ENCODE measurements at places on chromosomes 7 and 10.

- DNase-seq, result no peak
Observed at GRCh38 chr10:129932751-129933433, 31.2 kb downstream of the EBF3 start.

- no peak for DNase-seq
Observed at GRCh38 chr10:79411546-79412495, 33.6 kb downstream of the ZCCHC24 start.

GRCh38 chr10:90373911-90374310 is 483.9 kb downstream of the HTR7 start:
- DNase-seq, result no peak

DNA sequence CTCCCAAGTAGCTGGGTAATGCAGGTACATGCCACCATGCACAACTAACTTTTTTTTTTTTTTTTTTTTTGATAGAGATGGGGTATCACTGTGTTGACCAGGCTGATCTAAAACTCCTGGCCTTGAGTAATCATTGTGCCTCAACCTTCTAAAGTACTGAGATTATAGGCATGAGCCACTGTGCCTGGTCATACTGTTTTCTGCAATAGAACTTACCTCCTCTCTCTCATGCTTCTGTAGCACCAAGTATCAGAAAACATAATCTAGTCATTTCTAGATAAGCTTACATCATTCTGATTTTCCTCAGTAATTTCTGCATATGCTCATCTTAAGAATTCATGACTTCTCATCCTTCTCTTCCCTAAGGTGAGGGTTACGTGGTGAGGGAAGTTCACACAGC is 210.0 kb downstream of the IMMP2L start:
- DNase-seq, result no peak

DNA sequence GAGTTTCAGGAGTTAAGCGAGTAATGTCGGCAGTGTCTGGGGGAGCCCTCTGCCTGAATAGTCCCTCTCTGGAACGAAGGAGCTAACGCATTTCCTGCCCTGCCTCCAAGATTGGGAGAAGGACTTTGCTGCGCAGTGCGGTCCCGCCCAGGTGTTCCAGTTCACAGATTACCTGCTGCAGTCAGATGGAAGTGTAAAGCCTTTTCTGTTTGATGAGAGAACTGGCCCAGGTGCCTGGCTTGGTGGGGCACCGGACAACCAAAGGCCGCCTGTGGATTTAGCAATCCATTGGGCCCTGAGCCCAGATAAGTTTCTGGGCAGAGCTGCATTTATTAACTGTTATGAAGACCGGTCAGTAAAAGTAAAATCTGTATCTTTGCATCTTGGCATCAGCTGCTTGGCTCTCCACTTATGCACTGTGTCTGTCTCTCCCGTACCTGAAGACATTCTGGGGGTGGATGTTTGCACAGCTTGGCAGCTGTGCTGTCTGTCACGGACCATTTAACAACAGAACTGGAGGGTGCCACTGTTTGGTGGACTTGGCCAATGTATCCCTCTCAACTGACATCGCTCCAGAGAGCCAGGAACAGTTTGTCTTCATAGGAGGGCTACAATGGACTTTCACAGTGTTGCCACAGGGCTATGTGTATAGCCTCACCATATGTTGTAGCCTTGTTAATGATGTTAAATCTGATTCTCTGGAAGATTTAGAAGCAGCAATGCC is 654.7 kb upstream of the ZWINT start:
- no peak for DNase-seq

- DNase-seq, result no peak
Observed at GRCh38 chr10:124077208-124077993, 16.0 kb downstream of the CHST15 start.

DNA sequence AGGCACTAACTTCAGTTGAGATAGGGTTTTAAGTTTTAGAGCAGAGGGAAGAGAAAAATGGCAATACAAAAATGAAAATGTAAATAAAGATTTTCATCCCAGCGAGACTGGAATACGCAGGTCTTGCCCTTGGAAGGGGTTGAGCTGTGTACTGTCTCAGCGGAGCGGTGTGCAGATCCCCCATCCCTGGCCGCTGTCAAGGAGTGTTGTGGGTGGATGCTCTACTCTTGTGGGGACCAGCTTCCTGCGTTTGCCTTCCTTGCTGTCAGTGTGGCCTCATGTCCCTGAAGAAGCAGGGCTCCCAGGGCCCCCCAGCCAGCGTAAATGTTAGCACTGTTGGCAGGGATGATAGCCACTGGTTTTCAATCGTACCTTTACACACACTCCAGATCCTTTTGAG is 249.7 kb upstream of the PITRM1 start:
- DNase-seq, result no peak

- DNase-seq, result no peak
Observed at GRCh38 chr7:49099587-49100326, 175.4 kb downstream of the CDC14C start.

DNA sequence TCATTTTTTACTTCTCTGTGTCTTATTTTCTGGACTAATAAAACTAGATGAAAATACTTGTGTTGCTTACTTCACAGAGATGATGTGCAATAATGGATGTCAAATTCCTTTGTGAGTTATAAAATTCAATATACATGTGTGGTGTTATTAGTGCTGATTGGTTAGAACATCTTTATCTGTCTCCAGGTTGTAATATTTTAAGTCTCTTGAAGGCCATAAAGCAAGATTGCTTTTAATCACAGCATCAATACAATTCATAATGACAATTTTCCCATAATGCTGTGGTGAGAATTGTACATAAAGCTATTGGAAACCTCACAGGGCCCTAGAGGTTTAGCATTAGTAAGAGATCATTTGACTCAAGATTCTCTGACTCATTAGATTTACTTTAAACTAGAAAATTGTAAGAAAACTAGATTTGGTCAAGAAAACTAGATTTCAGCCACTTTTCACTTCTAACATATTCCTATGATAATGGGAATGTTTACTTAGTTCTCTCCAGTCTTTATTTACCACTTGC is 963.7 kb downstream of the REEP3 start:
- no peak for DNase-seq

DNA sequence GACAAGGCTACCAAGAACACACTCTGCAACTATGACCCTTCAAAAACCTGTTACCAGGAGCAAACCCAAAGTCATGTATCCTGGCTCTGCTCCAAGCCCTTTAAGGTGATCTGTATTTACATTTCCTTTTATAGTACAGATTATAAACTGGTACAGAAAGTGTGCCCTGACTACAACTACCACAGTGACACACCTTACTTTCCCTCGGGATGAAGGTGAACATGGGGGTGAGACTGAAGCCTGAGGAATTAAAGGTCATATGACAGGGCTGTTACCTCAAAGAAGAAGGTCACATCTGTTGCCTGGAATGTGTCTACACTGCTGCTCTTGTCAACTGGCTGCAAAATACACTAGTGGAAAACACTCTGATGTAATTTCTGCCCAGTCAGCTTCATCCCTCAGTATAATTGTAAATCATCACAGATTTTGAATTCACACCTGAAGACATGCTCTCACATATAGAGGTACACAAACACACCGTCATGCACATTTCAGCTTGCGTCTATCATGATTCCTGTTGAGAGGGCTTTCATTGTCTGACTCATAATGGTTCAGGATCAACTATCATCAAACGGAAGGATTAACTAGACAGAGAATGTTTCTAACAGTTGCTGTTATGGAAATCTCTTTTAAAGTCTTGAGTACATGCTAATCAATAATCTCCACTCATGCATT is 318.3 kb downstream of the NXPH1 start:
- DNase-seq, result no peak

DNA sequence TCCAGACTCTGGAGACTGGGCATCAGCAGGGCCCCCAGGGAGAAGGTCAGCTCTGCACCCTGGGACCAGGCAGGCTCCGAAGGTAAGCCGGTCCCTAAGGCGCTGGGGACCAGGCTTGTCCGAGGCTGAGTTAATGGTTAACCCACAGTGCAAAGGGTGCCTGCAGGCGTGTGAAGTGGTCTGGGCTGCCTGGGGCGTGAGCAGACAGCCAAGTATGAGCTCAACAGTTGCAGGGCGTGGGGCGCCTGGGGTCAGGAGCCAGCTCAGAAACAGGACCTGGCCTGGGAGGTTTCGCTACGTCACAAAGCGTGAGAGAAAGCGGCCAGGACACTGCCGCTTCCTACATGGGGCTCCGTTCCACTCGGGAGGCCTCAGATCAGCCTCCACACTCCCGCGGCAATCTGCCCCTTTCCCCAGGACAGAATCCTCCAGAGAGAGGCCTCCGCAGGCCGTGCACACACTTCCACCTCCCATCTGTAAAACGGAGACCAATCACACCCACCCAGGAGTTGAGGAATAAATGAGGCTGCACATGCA is 16.0 kb downstream of the PDGFA start:
- DNase-seq, result no peak

DNA sequence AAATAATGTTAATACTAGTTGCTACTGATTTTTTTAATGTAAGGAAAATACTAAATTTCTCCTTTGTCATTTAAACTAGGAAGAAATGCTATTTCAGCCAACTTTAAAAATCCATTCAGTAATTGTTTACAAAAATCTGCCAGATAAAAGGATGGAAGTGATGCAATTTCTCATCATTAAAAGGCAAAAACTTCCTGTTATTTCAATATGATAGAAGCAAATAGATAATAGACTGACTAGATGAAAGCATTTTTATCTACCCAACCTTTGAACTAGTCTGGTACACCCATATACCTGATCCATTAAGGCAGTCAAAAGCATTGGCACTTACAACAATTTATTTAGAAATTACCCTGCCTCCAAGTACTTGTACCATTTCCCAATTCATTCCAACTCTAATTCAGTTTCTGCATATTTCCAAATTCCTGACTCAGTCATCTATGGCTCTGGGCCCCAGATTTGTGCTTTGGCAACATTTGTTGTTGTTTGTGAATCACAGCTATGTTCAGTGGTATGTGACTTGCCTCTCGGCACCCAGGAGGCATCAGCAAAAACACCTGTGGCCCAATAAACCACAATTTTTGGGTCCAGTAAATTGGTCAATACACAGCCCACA is 482.6 kb upstream of the SEMA3A start:
- no peak for DNase-seq

- DNase-seq, result no peak
Observed at GRCh38 chr10:115772606-115773005, 500.4 kb downstream of the GFRA1 start.

DNA sequence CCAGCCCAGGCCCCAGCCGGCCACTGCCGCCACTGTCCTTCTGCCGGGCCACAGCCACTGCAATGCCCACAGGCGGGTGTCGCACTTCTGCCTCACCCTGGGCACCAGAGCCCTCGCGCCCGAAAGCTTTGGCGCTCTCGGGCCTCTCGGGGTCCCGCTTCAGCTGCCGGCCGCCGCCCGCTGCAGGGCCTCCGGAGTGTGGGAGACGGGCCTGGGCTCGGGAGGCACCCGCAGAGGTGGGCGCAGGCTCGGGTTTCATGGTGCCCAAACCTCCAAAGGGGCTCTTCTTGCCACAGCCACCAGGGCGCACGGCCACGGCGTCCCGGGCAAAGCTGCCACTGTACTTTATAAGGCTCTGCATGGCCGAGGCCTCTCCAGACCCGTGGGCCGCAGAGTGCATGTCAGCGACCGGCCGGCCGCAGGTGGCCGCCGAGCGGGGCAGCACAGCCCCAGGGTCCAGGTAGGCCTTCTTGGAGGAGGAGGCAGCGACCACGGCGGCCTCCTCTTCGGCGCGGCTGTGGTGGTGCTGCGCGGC is 35.9 kb downstream of the TNRC18 start:
- DNase-seq, result no peak

DNA sequence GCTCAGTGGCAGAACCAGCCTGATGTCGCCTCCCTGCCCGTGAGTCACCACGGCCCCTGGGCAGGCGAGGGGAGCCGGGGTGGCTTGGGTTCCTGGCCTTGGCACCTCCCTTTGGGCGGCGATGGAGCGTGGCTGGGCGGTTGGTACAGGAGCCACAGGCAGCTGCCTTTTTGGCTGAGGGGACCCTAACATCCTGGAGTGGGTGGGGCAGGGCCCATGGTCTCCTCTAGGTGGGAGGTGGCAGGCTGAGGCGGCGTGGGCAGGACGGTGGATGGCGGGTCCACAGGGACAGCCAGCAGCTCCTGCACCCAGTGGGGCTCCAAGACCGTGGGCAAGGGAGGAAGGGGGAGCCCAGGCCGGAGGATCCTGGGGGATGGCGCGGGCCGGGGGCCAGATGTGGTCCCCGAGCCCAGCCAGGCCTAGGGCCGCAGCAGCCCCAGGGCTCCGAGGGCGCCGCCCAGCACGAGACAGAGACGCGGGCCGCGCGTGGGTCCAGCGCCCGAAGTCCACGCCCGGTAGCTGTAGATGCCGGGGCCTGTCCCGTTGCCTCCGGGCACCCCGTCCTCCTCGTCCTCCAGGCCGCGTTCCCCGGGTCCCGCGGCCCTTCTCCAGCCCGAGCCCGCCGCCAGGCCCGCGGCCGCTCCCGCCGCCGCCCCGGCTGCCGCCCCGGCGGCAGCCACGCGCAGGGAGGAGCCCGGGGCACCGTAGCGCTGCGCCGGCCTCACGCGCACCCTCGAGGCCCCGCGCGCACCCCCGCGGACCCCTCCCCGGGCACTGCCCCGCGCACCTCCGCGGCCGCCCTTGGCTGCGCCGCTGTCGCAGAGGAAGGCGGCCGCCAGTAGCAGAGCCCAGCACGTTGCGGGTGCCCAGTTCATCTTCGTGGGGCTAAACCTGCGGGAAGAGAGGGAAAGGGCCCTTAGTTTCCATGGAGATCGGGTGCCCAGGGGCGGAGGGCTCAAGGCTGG is 1.3 kb downstream of the SPRN start:
- DNase-seq, result no peak

DNA sequence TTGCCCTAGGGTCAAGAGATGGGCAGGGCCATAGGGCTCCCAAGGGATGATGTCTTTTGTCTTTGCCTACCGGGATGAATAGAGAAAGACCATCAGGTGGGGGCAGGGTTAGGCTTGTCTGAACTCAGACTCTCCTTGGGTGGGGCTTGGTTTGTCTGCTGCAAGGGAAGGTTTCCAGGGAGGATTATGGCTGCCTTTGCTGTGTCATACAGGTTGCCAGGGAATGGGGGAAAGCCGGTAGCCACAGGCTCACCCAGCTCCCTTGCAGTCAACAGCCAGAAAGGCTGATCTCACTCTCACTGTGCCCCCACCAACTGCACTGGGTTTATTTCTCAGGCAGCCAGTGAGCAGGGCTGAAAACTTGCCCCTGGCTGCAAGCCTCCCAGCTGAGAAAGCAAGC is 253.2 kb downstream of the POLR1F start:
- DNase-seq, result no peak

GRCh38 chr10:69567920-69568319 is 5.3 kb downstream of the NEUROG3 start:
- no peak for DNase-seq

DNA sequence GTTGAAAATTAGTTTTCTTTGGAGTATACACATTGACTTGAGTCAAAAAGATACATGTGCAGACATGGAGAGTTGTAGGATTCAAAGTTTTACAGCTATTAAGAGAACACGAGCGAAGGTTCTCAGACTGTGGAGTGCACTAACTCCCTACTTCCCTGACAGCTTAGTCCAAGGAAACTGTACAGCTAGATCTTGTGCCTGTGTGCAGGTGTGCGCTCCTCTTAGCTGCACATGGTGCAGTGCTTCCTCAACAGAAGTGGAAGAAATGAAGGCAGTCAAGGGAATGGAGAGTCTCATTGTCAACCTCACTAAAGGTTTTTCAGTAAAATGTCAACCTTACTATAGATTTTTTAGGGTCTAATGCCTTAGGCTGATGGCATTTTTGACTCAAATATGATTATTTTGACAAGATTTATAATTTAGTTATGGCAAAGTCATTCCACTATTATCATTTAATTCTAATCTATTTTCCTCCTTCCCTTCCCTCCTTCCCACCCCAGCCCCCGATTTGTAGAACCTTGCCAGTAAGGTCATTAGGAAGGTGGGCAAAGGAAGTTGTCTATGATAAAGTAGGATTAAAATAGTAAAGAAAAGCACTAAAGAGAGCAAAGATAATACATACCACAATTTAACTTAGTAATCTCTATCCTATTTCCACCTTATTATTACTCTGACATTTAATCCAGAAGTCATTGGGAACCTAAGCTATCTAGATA is 13.6 kb downstream of the PDK4 start:
- DNase-seq, result no peak

All from 8988T (cell line).